ENCODE measurements at places on chromosomes 16 and 17.

- DNase-seq: no peak
Observed at GRCh38 chr16:58582133-58582532, 47.5 kb downstream of the CNOT1 start.

DNA sequence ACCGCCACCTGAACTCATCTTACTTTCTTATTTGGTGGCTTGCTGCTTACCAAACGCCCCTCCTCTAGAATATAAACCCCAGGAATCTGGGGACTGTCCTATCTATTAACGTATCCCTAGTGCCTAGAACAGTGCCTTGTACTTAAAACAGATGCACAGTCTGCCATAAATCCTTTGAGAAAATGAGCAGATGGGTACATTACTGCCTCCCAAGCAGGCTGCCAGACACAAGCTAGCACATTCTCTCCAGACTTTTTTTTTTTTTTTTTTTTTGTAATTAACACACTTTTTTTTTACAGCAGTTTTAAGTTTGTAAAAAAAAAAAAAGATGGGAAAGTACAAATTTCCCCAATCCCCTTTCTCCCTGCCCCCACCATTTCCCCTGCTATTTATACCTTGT is 57.3 kb upstream of the RPL38 start:
- DNase-seq: no peak

DNA sequence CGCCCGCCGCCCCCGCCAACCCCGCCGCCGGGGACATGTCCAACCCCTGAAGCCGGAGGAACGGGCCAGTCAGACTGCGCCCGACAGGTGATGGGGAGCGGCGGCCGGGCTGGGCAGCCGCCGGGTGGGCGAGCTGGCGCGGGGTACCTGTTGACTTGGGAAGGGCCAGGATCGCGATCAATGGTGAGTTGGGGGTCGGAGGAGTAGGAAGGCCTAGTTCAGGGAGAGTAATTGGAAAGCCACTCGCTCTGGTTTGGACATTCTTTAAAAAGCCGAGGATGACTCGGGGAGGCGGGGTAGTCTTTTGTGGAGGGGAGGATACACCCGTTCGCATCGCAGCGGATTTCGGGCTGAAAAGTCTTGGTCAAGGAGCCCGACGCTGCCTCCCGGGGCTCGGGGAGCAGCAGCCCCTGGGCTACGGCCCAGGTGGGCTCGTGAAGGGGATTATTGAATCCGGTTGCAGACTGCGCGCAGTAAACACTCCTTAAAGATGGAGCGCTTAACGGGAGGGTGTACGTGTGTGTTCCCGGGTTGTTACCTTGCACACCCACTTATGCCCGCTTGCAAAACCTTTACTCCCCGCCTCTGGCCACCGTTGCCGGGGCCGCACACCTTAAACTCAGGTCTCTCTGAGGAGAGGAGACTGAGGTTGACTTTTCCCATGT is 123.8 kb downstream of the GOSR1 start:
- no peak for DNase-seq

- peak; percentile 69 for DNase-seq
Observed at GRCh38 chr16:75097941-75098901, 18.4 kb downstream of the LDHD start.

- DNase-seq: no peak
Observed at GRCh38 chr16:78871241-78871640, 729.3 kb downstream of the MAF start.

DNA sequence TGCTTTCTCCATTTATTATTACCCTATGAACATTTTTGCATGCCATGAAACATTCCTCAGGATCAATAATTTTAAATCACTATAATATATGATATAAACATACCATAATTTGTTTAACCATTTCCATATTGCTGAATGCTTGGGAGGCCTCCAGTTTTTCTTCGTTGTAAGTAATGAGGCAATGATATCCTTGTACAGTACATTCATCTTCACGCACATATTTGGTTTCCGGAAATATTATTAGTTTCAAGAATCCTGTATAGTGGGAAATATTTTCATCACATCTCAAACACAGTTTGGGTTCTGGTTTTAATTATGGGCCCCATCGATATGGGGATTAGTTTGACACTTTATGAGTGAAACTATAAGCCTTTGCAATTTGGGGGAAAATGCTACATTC is 135.4 kb downstream of the HS3ST3B1 start:
- no peak for DNase-seq

DNA sequence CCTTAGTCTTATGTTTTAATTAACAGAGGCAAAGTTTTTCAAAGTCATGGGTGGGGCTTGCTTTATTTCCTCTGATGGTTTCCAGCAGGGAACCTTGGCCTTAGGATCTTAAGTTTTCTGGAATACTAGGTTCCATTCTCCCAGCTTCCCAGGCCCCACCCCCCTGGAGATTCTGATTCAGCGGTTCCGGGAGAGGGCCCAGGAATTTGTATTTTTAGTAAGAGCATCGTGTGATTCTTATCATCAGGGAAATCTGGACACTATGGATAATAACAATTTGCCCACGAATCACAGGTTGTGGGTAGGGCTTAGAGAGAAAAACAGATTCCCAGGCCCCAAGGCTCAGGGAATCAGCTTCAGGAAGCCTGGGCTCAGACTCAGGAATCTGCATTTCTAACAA is 263.6 kb downstream of the NTN1 start:
- no peak for DNase-seq

- no peak for DNase-seq
Observed at GRCh38 chr17:72458301-72458700, 337.5 kb downstream of the SOX9 start.

DNA sequence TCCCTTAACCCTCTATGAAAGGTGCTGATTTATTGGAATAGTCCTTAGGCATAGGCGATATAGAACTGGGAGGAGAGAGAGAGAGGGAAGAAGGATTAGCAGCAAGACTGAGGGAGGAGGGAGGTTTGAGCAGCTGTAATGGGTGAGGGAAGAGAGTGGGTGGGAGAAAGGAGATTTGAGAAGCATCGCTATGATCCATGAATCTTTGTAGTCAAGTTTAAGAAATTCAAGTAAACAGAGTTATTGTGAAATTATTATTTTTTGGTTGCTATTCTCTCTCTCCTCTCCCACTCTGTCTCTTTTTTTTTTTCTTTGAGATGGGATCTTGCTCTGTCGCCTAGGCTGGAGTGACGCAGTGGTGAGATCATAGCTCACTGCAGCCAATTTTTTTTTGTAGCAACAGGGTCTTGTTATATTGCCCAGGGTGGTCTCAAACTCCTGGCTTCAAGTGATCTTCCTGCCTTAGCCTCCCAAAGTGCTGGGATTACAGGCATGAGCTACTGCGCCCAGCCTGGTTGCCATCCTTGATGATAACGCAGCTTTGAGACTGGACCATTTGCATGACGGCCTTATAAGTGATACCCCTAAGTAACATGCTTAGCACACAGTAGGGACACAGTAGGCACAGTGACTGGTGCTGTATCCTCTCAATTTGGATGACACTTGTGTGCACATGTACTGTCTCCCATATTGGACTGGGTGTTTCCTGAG is 21.0 kb upstream of the TNS4 start:
- no peak for DNase-seq

DNA sequence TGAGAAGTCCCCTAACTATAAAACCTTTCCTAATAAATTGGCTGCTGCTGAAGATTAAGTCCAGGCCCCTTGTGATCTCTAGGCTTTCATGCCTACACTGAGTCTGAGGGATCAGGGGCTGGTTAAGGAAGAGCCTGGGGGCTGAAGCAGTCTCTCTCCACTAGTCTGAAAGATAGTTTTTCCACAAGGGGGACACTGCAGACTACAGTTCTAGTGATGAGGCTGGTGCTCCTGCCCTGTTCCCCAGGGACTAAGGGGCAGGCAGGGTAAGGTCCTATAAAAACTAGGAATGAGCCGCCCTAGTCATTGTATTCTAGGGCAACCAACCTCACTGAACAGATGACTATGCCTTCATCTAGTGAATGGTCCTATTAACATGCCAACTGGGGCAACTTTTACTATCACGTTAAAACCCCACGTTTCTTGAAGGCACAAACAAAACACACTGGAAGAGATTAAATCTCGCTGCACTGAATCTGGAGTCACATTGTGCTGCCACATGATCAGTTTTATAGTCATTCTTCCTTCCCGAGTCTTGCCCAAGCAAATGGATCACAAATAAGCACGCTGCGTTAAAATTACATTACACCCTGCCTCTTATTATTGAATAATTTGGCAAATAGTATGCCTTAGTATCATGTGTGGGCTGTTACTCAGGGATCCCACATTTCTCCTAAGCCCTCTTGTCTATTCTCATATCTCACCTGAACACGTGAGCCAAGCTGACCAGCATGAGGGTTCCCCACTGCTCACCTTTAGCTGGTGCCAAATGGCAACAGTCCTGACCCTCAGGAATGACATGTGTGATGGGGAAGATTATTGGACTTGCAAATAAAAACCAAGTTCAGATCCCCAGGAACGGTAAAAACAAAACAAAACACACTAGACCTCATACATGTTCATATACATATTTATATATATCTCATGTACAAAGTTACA is 95.4 kb upstream of the TOB1 start:
- no peak for DNase-seq

DNA sequence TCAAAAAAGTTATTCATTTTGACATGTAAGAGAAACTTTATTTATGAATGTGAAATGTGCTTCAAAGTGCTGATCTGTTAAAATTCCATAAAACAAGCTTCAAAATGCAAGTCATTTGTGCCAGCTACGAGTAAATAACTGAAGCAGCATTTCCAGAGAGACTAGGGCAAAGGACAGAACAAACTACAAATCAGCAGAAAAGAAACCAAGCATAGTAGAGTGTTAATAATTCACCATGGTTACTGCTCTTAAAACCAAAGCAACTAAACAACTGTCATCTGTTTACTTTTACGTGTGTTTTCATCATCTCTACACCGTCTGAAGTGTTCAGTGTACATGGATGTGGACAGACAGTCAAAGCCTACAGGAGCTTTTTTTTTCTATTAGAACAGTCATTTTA is 1.6 kb upstream of the ASPA start:
- DNase-seq: no peak

- DNase-seq: peak; percentile 31
Observed at GRCh38 chr17:59165933-59166342, 10.4 kb downstream of the PRR11 start.

- no peak for DNase-seq
Observed at GRCh38 chr16:7318686-7319085, 14.0 kb upstream of the RBFOX1 start.

DNA sequence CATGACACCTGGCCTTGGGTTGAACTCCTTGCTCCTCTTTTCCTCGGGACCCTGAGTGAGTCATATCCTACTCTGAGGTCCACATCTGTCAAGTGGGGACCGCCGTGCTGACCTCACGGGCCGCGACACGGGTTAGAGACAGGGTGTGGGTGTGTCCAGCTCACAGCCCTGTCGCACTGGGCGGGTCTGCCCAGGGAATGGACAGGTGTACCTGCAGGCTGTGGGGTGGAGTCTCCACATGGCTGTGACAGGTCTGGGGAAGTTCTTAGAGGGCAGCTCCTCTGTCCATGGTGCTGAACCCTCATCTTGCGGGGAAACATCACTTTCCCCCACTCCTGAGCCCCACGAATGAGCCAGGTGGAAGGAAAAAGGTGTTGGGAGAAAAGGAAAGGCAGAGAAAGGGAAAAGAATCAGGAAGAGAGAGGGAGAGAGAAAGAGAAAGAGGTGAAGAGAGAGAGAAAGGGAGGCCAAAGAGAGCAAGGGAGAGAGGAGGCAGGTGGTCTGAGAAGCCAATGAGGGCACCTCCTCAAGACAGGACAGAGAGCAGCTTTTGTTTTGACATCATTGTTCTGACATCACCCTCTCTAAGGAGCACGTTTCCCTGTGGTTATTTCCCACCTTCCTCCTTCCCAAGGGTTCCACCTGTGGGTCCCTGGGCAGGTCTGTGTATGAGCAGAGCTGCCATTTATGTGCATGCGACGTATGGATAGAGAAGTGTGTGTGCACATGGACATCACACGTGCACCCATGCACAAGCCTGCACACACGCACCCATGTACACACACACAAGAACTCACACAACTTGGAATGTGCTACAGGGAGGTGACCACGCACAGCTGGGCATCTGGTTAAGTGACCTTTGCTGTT is 32.6 kb upstream of the CBFA2T3 start:
- peak; percentile 16 for DNase-seq

GRCh38 chr16:47533744-47534292 is 72.7 kb downstream of the PHKB start:
- DNase-seq: no peak

DNA sequence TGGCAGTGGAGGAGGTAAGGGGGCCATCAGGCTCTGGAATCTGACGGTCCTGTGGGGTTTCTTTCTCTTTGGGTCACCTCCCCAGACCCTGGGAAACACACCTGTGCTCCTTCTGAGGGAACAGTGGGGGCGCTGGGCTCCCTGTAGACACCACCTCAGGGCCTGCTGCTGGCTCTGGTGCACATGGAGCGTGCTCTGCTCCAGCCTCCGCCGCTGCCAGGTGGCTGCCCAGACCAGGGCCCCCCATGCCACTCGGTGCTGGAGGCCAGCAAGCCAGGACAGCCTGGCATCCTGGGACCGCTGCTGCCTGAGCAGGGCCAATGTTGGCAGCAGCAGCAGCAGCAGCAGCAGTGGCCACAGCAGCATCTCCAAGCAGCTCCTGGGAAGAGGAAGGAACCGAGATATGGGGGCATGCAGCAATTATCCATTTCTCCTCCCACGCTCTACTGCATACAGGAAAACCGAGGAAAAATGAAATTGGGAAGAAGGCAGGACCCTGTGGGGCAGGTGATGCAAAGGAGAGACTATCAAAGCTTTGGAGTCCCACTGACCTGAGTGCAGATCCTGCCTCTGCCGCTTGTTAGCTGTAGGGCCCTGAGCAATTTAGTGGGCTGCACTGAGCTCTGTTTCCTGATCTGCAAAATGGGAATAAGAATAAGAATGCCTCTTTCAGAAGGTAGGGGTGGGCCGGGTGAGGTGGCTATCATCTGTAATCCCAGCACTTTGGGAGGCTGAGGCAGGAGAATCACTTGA is 902 bp downstream of the GHDC start:
- DNase-seq: no peak

- peak; percentile 80 for DNase-seq
Observed at GRCh38 chr16:72172105-72173034, at the start of gene PMFBP1. TSS of gene PMFBP1 (minus strand) at chr16:72172155. CDS start at chr16:72171208, 947 bp downstream.

DNA sequence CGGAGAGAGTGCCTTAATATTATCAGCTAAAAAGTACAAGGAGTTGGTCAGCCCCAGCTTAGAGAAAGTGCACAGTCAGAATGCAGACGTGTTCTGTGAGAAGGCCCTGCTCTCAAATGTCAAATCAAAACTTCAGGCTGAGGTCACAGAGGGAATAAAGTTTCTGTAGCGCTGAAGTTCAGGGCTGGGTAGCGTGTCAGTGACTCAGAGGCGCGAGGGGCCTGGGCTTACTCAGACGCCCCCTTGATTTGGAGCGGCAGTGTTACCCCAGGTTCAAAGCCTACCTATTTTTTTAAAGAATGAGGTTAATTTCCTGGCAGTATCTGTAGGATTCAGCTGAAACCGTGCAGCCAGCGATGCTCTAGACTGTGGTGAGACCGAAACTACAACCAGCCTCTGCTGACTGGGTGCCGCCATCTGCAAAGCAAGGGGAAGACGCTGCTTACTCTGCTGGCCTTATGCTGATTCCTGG is 4.8 kb downstream of the CIAO3 start:
- DNase-seq: no peak

- DNase-seq: no peak
Observed at GRCh38 chr16:54055191-54055590, 231.4 kb downstream of the IRX3 start.
